Endodermal cell (in vitro differentiated cells): ENCODE measurements at places on chromosomes 16 and 17. TPM values are rescaled to one million over a fixed set of nuclear protein-coding genes. Genes with fewer than 3 reads are reported as not detected.

The MMD gene
- total RNA-seq = 22.1 to 43.2 TPM (median 40.1 TPM) in 3 replicates

The CCL7 gene
- total RNA-seq = not detected in 3 replicates

The CUEDC1 gene
- total RNA-seq = 11.0 and 11.7 TPM in 2 replicates

The CDH13 gene
- 0.68 and 1.8 TPM in 2 replicates for total RNA-seq

The PRAC2 gene
- total RNA-seq = not detected in 2 replicates

The TMC7 gene
- 10.6 to 14.9 TPM (median 14.3 TPM) in 3 replicates for total RNA-seq

The TNFRSF13B gene
- 0.78 to 3.3 TPM (median 0.97 TPM) in 3 replicates for total RNA-seq

DNA sequence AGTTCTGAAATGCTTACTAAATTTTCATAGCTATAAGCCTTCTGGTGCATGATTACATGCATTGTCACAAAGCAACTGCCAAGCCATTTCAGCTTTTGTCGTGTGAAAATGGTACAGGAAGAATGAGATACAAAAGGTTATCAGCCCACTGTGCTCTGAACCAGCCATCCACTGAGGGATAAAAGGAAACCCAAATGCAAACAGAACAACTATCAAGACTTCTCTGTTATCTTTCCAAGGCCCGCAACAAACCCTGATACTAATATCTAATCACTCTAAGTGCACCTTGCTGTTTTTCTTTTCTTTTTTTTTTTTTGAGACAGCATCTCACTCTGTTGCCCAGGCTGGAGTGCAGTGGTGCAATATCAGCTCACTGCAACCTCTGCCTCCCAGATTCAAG lies 109.0 kb downstream of the FTO start:
- no peak for DNase-seq

DNA sequence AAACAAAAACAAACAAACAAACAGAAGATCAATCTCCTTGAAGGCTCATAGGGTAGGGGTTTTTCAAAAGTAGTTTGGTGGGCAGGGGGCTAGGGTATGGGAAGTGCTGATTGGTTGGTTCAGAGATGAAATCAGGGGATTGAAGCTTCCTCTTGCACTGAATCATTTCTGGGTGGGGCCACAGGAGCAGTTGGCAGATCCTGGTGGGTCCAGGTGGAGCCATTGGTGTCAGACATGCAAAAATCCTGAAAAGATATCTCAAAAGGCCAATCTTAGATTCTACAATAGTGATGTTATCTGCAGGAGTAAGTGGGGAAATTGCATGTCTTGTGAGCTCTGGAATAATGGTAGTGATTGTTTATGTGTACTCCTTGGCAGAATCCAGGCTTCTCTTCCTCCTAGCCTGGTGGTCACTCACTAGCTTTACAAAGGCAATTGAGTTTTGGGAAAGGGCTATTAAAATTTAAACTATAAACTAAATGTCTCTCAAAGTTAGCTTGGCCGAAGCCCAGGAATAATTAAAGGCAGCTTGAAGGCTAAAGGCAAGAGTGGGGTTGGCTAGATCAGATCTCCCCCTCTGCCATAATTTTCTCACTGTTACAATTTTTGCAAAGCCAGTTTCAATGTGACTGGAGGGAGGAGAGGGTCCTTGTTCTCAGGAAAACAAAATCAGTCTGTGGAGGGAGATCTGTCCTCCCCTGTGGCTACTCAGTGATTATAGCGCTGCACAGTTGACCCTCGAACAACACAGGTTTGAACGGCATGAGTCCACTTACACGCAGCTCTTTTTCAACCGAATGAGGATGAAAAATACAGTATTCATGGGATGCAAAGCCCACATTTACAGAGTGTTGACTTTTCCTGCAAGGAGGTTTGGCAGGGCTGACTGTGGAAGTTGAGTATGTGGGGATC lies 45.2 kb downstream of the RNF112 start:
- peak; percentile 82 for DNase-seq

- DNase-seq = no peak
These were observed 63.3 kb downstream of the CYB561 start for GRCh38 chr17:63382826-63383225.

DNA sequence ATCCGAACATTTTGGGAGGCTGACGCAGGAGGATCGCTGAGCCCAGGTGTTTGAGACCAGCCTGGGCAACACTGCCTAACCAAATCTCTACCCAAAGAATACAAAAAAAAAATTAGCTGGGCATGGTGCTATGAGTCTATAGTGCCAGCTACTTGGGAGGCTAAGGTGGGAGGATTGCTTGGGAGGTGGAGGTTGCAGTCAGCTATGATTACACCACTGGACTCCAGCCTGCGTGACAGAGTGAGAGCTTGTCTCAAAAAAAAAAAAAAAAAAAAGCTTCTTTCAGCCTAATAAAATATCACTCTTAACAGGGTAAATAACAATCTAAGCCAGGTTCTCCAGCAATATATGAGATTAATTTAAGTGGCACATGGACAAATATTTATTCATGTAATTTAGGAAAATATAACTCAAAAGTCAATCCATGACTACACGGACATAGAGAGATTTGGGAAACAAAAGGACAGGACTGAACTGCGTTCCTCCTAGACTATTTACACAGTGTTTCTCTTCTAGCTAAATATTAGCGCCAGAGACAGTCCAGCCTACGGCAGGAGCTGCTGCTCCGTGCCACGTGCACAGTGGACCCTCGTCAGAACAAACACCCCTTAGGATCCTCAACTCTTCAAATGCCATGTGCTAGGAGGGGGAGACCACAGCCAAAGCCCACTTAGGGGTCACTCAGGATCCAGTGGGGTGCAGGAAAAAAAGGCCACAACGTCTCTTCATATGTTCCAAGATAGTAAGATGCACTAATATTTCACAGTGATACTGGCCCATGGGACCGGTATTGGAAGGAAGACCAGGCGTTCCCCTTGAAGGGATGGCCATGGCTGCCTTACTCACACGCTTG lies 8.7 kb downstream of the USP36 start:
- DNase-seq = no peak

GRCh38 chr16:67969254-67970039 lies 1.0 kb upstream of the SLC12A4 start:
- peak; percentile 90 for DNase-seq

- DNase-seq = peak; percentile 85
These were observed 1.2 kb downstream of the TMC6 start for GRCh38 chr17:78127239-78127887.

DNA sequence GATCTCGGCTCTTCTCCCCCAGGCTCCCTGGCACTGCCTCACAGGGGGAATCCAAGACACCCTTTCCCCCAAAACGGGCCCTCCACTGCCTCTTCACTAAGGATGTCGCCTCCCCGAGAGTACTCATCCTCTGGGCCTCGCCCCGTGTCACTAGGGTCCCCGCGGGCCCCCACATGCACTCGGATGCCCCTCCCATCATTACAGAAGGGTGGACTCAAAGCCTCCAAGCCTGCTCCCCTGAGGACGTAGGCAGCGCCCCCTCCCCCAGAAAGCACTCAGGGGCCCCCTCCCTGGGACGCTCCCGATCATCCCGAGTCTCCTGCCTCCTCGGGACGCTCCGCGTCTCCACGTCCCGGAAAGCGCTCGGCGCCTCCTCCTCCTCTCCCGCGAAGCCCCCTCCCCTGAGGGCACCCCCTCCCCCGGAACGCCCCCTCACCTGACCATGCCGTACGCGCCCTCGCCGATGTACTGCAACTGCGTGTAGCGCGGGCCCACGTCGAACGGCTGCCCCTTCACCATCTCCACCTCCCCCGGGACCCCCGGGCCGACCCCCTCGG lies 338 bp downstream of the MAPK3 start:
- DNase-seq = no peak

GRCh38 chr17:17915183-17915582 lies 57.0 kb downstream of the TOM1L2 start:
- DNase-seq = no peak

DNA sequence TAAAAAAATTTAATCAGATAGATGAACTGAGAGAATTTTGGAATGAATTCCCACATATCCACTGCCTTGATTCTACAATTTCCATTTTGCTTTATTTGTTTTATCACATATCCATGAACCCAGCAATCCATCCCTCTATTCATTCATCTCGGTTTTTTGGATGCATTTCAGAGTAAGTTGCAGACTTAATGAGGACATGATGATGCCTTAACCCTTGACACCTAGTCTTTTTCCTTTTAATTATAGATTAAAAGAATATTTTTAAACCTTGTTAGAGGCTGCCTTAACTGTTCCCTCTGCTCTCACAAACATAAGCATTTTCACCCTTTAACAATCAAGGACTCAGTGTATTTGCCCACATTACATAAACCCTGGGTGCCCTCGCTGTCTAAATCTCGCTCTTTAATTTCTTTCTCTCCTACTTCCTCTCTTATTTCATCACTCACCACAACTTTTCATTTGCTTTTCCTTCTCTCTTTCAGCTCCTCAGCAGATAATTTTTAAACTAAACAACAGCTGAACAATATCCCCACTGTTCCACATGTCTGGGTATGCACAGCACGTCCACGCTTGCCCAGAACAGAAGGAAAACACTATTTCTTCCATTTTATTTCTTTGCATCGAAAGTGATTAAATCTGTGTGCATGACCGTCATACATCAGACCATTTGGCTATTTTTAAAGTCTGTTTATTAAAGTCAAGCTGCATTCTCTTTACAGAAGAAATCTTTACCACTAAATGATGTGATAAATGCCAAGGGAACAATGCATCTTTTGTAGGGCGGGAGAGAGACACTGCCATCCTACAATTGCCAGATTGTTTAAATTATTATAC lies 39.9 kb downstream of the IQCK start:
- DNase-seq = no peak

DNA sequence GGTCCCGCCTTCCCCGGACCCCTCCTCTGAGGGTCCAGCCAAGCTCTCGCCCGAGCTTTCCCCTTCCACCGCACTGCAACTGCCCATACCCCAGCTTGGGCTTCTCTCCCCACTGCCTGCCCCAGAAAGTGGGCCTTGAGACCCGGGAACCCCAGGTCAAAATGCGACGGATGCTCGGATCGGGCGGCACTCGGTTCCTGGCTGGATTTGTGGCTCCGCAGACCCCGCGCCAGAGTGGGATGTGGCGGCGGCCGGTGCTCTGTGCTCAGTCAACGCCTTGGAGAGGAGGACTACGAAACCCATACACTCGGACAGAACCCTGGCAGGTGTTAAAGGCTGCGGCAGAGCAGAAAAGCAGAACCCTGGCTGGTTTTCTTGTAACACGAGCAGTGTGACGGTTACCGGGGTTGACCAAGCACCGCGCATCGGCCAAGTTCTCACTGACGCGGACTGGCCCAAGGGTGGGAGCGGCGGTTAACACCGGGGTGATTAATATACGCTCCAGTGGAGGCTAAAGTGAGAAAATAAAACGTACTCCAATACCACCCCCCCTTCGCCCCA lies 885 bp upstream of the SLFN13 start:
- peak; percentile 61 for DNase-seq

- DNase-seq = no peak
These were observed 217.2 kb downstream of the SNX29 start for GRCh38 chr16:12193692-12194091.

- DNase-seq = peak; percentile 97
These were observed 863.5 kb downstream of the KCNJ2 start for GRCh38 chr17:71032746-71033273.

DNA sequence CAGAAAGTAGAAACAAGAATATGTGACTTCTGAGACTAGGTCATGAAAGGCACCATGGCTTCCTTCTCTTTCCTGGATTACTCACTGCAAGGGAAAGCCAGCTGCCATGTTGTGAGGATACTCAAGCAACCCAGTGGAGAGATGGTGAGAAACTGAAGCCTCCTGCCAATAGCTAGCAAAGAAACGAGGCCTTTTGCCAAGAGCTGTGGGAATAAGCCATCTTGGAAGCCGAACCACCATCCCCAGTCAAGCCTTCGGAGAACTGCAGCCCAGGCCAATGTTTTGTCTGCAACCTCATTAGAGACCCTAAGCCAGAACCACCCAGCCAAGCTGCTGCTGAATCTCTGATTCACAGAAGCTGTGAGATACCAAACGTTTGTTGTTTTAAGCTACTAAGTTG lies 104.7 kb upstream of the CRHR1 start:
- no peak for DNase-seq

- no peak for DNase-seq
These were observed 62.7 kb downstream of the GAS7 start for GRCh38 chr17:10135539-10136257.

- no peak for DNase-seq
These were observed 51.2 kb upstream of the DHX40 start for GRCh38 chr17:59513934-59514841.

DNA sequence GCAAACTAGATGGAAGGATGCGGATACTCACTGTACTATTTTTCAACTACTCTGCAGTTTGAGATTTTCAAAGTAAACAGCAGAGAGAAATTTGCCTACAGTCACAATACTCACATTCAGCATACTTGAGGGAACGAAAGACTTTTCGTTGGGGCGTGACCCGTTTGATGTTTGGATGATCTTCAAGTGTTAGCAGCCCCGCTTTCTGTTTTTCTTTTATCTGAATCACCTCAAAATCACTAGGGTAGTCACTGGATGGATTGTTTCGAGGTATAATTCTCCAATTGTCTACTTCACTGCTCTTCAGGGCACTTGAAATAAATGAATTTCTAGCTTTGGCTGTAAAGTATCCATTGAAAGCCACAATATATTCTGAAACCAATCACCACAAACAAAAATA lies 17.8 kb downstream of the MBTPS1 start:
- no peak for DNase-seq

- no peak for DNase-seq
These were observed 9.4 kb downstream of the GLIS2 start for GRCh38 chr16:4325253-4325758.

GRCh38 chr17:2503627-2504026 lies 8.1 kb downstream of the METTL16 start:
- DNase-seq = no peak
